ENCODE measurements at places on chromosomes 7 and 10.

DNA sequence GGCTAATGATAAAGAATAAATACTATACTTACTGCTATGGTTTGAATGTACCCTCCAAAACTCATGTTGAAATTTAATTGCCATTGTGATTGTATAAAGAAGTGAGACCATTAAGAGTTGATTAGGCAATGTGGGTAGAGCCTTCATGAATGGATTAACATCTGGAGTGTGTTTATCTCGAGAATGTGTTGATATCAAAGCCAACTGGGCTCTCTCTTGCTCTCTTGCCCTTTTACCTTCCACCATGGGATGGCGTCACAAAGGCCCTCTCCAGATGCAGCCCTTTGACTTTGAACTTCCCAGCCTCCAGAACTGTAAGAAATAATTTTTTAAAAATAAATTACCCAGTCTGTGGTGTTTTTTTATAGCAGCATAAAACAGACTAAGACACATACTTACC is 50.1 kb upstream of the GHITM start:
- DNase-seq: no peak

GRCh38 chr7:2729893-2730716 is 42.1 kb downstream of the AMZ1 start:
- DNase-seq: no peak

- DNase-seq: peak; percentile 8
Observed at GRCh38 chr7:140778975-140779374, 82.5 kb downstream of the NDUFB2 start.

DNA sequence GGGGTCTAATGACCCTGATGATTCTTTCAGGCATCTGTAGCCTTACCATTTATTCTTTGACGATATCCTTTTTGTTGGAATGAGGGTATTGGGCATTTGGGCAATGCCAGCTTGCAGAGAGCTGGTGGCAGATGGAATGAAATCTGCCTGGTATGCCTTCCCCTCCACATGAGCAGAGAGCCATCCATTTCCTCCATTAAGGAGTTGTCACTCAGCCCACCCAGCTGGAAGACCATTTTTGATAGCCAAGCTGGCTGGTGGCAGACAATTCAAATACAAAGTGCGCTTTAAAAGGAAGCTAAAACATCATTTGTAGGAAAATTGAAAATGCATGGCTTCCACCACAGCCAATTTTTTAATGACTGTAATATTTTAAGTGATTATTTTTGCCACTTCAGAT is 240.1 kb upstream of the SLC26A5 start:
- DNase-seq: no peak

- DNase-seq: no peak
Observed at GRCh38 chr7:143460271-143460979, 17.2 kb downstream of the TAS2R60 start.

Measured in CD4-positive, alpha-beta memory T cell (primary cell).